ENCODE measurements at places on chromosomes 4 and X.

DNA sequence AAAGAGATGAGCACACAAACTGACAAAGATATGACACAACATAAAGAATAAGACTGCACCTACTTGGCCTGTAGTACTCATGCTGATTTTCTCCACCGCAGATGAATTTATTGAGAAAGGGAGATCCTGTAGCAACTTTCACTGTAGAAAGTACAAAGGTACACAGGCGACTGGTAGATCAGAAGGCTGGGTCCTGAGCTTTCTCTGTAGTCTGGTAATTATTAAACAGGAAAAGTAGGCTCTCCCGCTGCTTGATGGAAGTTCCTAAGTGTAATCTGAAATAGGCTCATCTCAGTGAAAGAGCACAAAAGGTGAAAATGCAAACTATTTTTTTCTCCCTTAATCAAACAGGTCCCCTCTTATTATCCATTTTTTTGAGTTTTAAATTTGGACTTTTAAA is at the start of gene ADH6:
ADH6 (minus strand) TSS at position 175 of the 400 bp plus-strand sequence; CDS start at position 81, 94 bp downstream.
- no peak for DNase-seq

DNA sequence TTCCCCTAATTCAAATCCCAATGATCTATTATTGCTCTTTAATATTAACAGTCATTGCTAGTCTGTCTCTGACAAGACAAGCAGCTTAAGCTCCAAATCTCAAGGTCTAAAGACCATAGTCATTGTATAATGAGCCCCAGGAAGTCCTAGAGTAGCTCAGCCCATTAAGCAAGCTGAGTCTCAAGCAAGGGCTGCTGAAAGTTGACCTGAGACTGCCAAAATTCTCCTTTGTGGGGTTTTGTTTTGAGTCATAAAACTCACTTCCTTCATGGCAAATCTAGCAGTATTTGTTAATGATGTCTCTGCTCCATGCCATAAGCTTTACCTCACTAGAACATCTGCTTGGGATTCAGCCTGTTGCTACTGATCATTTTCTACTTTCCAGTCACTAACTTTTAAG is 313.2 kb downstream of the ANTXR2 start:
- DNase-seq = no peak

GRCh38 chr4:156885374-156885773 is 86.2 kb downstream of the PDGFC start:
- no peak for DNase-seq

DNA sequence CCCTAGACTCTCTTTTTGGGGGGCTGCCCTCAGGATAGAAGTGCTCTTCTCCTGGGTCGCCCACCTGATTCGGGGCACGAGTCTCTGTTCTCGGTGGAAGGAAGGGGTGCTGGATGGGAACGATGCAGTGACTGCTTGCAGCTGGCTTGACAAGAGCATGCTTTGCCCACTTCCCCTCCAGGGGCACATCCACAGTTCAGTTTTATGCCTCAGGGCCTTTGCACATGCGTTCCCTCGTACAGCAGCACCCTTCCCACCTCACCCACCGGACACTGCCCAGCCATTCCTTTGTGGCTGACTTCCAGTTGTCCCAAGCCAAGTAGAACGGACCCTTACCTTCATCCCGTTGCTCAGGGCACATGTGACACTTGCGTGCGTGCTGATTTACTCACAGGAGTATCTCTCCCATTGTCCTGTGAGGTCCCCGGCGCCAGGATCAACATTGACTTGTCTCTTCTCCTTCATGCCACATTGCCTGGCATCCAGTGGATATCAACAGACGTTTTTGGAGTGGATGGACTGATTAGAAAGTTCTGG is 60.0 kb downstream of the C4orf50 start:
- DNase-seq = no peak

DNA sequence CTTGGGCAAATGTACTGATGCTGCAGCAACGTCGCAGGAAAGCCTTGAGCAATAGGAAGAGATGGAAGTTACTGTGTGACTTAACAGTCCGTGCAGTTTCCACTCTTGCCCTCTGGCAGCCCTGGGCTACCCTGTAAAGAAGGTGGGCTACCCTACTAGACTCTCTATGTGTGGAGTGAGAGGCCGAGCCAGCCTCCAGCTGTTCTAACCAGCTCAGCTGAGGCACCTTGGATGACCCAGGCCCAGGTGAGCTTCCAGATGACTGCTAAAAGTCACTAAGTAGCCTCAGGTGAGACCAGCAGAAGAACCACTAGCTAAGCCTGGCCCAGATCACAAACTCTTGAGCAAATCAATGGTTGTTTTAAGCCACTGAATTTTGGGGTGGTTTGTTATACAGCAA is 34.9 kb upstream of the PPP2R2C start:
- no peak for DNase-seq

- no peak for DNase-seq
Measured at GRCh38 chr4:2867758-2868491, 24.3 kb downstream of the ADD1 start.

DNA sequence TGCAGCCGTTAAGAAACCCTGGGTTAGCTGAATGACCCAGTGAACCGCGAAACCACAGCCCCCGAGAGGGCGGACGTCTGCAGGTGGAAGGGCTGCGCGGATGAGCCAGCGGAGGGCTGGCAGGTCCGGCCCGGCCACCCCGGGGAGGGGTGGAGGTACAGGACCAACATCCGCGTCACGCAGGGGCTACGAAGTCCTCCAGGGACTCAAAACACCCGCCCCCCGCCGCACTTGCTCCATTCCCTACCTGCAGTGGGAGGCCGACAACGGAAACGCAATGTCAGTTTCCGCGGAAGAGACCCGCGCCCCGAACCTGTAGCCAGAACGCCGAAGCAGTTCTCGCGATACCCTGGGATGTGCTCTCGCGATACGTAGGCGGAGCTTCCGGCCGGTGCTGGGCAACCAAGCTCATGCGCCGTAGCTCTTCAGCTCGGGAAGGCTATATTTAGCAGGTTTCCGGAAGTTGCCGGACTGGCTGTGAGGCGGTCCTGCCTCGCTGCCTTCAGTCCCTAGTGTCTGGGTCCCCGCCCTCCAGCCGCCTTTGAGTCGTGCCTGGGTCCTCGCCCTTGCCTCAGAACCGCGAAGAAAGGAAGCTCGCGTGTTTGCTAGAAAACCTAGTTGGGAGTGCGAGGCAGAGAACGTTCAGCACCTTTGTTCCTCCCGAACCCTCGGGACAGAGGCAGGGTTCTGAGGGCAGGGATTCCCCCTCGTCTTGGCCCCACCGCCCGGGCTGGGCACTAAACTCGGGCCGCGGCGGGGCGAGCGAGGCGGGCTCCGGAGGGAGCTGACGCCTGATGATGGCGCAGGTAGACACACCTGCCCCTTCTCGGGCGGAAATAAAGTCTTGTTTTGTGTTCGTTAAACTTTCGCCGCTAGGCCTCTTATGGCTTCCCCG is at the start of the genes OFD1 and TRAPPC2:
OFD1 (plus strand) TSS at position 471 of the 895 bp plus-strand sequence; CDS start at position 795, 324 bp downstream.
TRAPPC2 (minus strand) TSS at position 343 of the 895 bp plus-strand sequence. CDS start 14,657 bp downstream, outside the sequence.
- peak; percentile 63 for DNase-seq

DNA sequence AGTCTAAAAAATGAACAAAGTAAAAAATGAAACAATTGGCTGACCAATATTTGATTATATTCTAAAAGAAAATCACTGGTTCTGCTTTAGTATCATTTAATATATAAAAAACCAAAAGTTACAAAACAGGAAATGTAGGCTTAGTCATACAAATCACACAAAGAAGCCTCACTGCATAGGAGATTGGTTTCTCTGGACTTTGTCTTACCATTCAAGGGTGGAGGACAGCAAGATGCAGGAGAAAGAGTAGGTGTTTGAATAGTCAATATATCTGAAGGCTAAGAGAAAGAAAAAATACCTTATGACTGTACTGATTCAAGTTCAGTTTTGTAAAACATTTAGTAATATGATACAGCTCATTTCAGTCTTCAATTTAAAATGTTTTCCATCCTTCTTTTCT is 28.6 kb upstream of the TAF9B start:
- no peak for DNase-seq

DNA sequence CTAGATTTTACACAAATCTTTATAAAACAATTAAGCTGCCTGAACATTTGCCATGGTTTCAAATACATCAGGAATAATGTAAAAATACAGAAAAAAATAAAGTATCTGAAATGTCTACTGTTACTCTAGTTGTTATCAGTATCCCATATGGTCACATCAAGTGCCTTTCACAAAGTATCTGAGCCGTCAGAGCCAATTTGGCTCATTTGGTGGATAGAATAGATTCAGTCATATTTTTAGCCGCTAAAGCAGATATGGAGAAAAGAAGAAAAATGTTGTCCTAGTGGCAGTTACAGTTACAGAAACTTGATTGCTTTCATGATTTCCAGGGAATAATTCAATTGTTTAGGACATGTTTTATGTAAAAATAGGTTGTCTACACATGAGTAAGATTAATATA is 641.1 kb downstream of the RAPGEF2 start:
- DNase-seq = no peak

GRCh38 chrX:69126642-69127041 is 38.6 kb downstream of the PJA1 start:
- no peak for DNase-seq

- DNase-seq = no peak
Measured at GRCh38 chr4:150591904-150592303, 10.0 kb downstream of the MAB21L2 start.

- no peak for DNase-seq
Measured at GRCh38 chr4:180057891-180058671, 2185.1 kb upstream of the TENM3 start.

DNA sequence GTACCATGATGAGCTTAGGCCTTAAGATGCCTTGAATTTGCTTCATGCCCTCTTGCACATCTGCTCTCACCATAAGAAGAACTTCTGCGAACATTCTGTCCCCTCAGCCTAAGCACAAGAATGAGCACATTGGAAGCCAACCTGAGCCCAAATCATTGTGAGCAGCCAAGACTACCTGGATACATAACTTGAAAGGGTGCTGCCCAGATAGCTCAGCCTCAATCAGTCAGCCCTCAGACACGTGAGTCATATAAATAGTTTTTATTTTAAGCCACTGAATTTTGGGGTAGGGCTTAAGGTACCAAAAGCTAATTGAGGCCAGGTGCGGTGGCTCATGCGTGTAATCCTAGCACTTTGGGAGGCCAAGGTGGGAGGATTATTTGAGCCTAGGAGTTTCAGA is 27.5 kb upstream of the BBS12 start:
- no peak for DNase-seq

GRCh38 chr4:152052451-152053057 is 291.7 kb upstream of the GATB start:
- DNase-seq = no peak

DNA sequence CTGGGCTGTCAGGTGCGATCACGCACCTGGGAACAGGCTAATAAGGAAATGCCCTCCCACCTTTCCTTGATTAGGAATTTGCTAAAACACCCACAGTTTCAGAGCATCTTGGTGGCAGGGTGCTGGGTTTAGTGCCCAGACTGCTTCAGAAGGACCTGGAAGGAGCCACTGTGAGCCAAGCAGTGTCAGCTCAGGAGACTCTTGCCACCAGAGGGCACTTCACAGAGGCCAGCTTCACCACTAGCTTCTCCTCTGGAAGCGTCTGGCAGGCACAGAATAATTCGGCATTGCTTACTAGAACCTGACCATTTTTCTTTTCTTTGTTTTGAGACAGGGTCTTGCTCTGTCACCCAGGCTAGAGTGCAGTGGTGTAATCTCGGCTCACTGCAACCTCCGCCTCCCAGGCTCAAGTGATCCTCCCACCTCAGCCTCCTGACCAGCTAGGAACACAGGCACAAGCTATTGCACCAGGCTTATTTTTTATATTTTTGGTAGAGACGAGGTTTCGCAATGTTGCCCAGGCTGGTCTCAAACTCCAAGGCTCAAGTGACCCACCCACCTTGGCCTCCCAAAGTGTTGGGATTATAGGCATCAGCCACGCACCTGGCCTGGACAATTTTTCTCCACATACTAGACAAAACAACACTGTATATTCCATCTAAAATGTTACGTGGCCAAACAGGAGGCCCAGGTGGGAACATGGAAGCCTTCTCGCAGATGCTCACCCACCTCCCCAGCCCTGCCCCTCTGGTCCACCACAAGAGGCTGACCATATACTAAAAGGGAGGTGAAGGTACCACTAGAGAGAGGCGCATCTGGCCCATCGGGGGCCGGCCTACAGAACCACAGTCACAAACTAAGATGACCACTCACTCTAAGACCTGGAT is 14.1 kb downstream of the NOP14 start:
- DNase-seq = no peak

DNA sequence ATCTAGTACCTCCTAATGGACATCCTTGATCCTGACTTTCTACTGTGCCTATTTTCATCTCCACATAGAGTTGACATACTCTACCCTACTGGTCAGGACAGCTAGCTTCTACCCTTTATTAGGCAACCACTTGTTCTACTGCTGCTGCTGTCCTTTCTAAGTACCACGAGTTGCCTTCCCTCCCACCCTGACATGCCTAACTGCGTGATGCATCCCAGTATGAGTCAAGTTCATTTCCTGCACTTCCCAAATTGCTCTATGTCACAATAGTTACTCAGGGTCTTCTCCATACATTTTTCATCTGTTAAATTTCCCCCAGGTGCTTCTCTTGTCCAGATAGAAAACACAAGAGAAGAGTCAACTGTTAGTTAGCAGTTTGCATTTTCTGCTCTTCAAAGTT is 133.4 kb downstream of the TBC1D19 start:
- no peak for DNase-seq

DNA sequence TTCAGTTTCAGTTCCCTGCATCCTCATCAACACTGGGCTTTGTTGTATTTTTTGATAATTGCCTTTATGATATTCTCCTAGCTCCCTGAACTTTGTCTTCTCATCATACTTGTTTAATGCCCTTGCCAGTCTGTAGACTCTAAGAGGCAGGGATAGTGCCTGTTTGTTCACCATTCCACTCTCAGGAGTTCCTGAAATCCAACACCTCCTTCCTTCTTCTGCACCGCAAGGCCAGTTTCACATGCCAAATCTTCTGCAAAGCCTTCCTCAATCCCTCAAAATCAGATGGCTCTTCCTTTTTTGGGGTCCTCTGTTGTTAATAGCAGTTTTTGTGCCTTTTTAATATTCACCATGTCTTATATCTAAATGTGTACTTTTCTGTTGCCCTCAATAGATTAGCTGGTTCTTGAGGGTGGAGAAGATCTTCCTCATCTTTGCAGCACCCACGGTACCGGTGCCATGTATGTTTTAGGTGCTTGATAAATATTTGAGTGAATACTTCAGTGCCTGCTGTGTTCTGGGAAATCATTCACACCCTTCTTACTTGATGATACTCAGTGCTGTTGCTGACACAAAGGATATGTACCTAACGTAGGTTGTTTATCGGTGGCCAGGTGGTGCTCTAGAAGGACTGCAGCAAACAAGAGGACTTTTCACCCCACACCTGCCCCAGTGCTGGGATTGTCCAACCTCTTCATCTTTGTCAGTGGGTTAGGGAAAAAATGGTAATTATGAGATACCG is 85.3 kb upstream of the LIMCH1 start:
- DNase-seq = no peak

- no peak for DNase-seq
Measured at GRCh38 chr4:79207281-79207680, 118.6 kb downstream of the NAA11 start.

GRCh38 chrX:136666088-136666487 is 18.1 kb downstream of the CD40LG start:
- DNase-seq = no peak

- DNase-seq = no peak
Measured at GRCh38 chr4:62670514-62670913, 1470.4 kb downstream of the ADGRL3 start.
